ENCODE measurements at places on chromosomes 12 and 14. TPM values are rescaled to one million over a fixed set of nuclear protein-coding genes. Genes with fewer than 3 reads are reported as not detected.

DNA sequence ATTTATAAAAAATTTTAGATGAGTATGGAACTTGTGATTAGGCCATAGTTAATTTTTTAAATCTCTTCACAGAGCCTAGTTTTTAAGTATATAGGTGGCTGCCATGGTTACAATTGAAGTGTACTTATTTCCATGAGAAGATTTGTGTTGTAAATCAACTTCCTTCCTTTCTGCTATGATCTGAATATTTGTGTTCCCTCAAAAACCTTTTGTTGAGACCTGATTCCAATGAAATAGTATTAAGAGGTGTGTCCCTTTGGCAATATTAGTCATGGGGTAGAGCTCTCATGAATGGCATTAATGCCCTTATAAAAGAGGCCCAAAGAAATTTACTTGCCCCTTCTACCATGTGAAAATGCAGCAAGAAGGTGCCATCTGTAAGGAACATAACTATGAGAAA lies 28.8 kb downstream of the ETNK1 start:
- no peak overlapping the region for H3K27ac ChIP-seq
- no peak overlapping the region for H3K4me3 ChIP-seq
- DNase-seq = no peak
- H3K36me3 ChIP-seq = peaks cover 55% of the 10 kb centered on the region
- no peaks in the 10 kb centered on the region for H3K4me1 ChIP-seq
- H3K27me3 ChIP-seq = no peaks in the 10 kb centered on the region

- no peaks in the 10 kb centered on the region for H3K36me3 ChIP-seq
- peaks cover 3% of the 10 kb centered on the region for H3K4me1 ChIP-seq
- H3K27ac ChIP-seq = no peak overlapping the region
Measured at GRCh38 chr14:57753821-57754220, 112.1 kb downstream of the SLC35F4 start.

- H3K36me3 ChIP-seq = no peaks in the 10 kb centered on the region
- DNase-seq = no peak
- H3K4me1 ChIP-seq = peaks cover 18% of the 10 kb centered on the region
- peaks cover 58% of the 10 kb centered on the region for H3K27me3 ChIP-seq
- no peak overlapping the region for H3K4me3 ChIP-seq
- no peak overlapping the region for H3K27ac ChIP-seq
Measured at GRCh38 chr12:94769776-94770759, 119.7 kb upstream of the TMCC3 start.

DNA sequence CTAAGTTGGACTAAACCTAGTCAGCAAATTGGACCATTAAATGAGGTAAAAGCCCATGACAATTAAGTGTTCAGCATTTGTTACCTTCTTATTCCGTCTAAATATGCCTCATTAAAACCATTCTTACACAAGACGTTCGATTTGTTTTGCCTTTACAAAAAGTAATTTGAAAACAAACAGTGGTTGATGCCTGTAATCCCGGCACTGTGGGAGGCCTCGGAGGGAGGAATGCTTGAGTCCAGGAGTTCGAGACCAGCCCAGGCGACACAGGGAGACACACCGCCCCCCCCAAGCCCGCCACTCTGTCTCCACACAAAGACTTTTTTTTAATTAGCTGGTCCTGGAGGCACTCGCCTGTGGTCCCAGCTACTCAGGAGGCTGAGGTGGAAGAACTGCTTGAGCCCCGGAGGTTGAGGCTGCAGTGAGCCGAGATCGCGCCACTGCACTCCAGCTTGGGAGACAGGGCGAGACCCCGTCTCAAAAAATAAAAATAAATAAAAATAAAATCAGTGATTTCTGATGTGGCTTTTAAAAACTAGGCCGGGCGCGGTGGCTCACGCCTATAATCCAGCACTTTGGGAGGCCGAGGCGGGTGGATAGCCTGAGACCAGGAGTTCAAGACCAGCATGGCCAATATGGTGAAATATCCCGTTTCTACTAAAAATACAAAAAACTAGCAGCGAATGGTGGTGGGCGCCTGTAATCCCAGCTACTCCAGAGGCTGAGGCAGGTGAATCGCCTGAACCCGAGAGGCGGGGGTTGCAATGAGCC lies 856 bp upstream of the EIF4B start:
- DNase-seq = no peak
- peak overlapping the region; percentile 99 for H3K27ac ChIP-seq
- peak overlapping the region; percentile 94 for H3K4me3 ChIP-seq
- H3K27me3 ChIP-seq = no peaks in the 10 kb centered on the region
- H3K4me1 ChIP-seq = peaks cover 34% of the 10 kb centered on the region

GRCh38 chr12:111429828-111430432 lies 24.2 kb downstream of the SH2B3 start:
- peaks cover 19% of the 10 kb centered on the region for H3K4me1 ChIP-seq
- DNase-seq = no peak
- peaks cover 4% of the 10 kb centered on the region for H3K27me3 ChIP-seq
- H3K36me3 ChIP-seq = no peaks in the 10 kb centered on the region

DNA sequence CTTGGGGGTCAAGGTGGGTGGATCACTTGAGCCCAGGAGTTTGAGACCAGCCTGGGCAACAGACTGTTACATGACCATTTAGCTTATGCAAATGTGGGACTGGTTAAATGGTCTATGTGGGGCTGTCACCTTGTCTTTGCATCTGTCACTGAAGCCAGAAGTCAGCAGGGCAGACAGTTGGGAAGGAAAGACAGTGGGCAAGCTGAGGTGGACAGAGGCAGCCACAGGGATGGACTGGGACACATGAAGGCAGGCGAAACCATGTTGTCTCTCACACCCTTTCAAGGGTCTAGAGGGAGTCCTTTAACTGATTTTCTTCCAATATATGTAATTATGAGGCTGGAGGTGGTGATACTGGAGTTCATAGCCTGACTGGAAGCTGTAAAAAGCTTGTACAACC lies 426.4 kb downstream of the TMEM121 start:
- H3K27me3 ChIP-seq = no peaks in the 10 kb centered on the region
- H3K36me3 ChIP-seq = no peaks in the 10 kb centered on the region
- no peak for DNase-seq
- H3K4me3 ChIP-seq = no peak overlapping the region
- no peaks in the 10 kb centered on the region for H3K4me1 ChIP-seq

- no peak overlapping the region for H3K4me3 ChIP-seq
- no peak overlapping the region for H3K27ac ChIP-seq
Measured at GRCh38 chr14:90321891-90322290, 9.8 kb downstream of the NRDE2 start.

GRCh38 chr12:18752947-18753346 lies 15.0 kb downstream of the CAPZA3 start:
- H3K27me3 ChIP-seq = peaks cover 24% of the 10 kb centered on the region
- no peak overlapping the region for H3K4me3 ChIP-seq
- no peak for DNase-seq
- H3K27ac ChIP-seq = no peak overlapping the region
- no peaks in the 10 kb centered on the region for H3K36me3 ChIP-seq

GRCh38 chr14:59871166-59871495 lies 555 bp upstream of the RTN1 start:
- peaks cover 95% of the 10 kb centered on the region for H3K27me3 ChIP-seq
- no peak for DNase-seq
- H3K27ac ChIP-seq = peak overlapping the region; percentile 36
- no peaks in the 10 kb centered on the region for H3K36me3 ChIP-seq
- peak overlapping the region; percentile 95 for H3K4me3 ChIP-seq

- peak overlapping the region; percentile 48 for H3K27ac ChIP-seq
- H3K36me3 ChIP-seq = peaks cover 3% of the 10 kb centered on the region
- H3K4me3 ChIP-seq = peak overlapping the region; percentile 93
- peaks cover 49% of the 10 kb centered on the region for H3K27me3 ChIP-seq
Measured at GRCh38 chr12:47080725-47081502, 1.2 kb upstream of the AMIGO2 start.

GRCh38 chr14:76516884-76517283 lies 140.9 kb downstream of the ESRRB start:
- no peak overlapping the region for H3K4me3 ChIP-seq
- no peak for DNase-seq
- H3K27ac ChIP-seq = peak overlapping the region; percentile 35
- peaks cover 26% of the 10 kb centered on the region for H3K4me1 ChIP-seq
- H3K27me3 ChIP-seq = peaks cover 37% of the 10 kb centered on the region

- H3K36me3 ChIP-seq = no peaks in the 10 kb centered on the region
- H3K27me3 ChIP-seq = no peaks in the 10 kb centered on the region
- H3K27ac ChIP-seq = no peak overlapping the region
- DNase-seq = no peak
- peaks cover 19% of the 10 kb centered on the region for H3K4me1 ChIP-seq
Measured at GRCh38 chr12:93767524-93767863, 90.3 kb downstream of the CRADD start.

GRCh38 chr14:20501346-20501745 lies 4.0 kb upstream of the RNASE10 start:
- DNase-seq = no peak
- peaks cover 14% of the 10 kb centered on the region for H3K4me1 ChIP-seq
- no peak overlapping the region for H3K4me3 ChIP-seq
- H3K27me3 ChIP-seq = no peaks in the 10 kb centered on the region
- H3K27ac ChIP-seq = no peak overlapping the region
- no peaks in the 10 kb centered on the region for H3K36me3 ChIP-seq

- no peak for DNase-seq
- H3K4me3 ChIP-seq = no peak overlapping the region
- no peaks in the 10 kb centered on the region for H3K27me3 ChIP-seq
- H3K36me3 ChIP-seq = peaks cover 57% of the 10 kb centered on the region
Measured at GRCh38 chr14:75748336-75748735, 87.3 kb downstream of the TTLL5 start.

The ISM2 gene
- total RNA-seq = 0.46 TPM

The RHNO1 gene
- total RNA-seq = 51.7 TPM

The KRT74 gene
- 0.10 TPM for total RNA-seq

All from type B pancreatic cell (in vitro differentiated cells).